ENCODE measurements at places on chromosomes 5 and 9.

GRCh38 chr5:1335540-1336095, 9.3 kb downstream of the CLPTM1L start:
- DNase-seq, result no peak

DNA sequence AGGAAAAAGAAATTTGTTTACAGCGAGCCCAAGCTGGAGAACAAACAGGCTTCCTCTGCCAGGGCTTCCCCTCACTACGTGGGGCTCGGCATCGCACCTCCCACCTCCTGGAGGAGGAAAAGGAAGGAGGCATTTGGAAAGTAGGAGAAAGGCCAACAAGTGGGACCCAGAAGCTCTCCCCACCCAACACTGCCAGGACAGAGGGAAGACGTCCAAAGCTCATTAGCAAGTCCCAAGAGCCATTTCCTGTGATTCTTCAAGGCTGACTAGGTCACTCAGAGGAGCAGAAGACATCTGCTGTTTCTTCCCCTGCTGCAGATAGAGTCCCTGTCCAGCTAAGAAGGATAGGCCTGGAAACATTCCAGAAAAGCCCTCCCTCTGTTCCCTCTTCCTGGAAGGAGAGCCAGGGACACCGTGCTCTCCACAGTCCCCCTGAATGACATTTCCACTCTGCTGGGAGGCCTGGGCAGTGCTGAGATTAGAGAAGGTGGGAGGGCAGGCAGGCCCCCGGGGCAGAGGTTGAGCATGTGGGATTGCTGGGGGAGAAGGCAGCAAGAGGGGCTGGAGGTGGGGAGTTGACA, 57.0 kb upstream of the NEURL1B start:
- DNase-seq, result peak; percentile 45

- peak; percentile 41 for DNase-seq
Measured at GRCh38 chr5:73994963-73995362, 369.0 kb downstream of the ARHGEF28 start.

- no peak for DNase-seq
Measured at GRCh38 chr5:117425163-117425562, 850.5 kb upstream of the SEMA6A start.

DNA sequence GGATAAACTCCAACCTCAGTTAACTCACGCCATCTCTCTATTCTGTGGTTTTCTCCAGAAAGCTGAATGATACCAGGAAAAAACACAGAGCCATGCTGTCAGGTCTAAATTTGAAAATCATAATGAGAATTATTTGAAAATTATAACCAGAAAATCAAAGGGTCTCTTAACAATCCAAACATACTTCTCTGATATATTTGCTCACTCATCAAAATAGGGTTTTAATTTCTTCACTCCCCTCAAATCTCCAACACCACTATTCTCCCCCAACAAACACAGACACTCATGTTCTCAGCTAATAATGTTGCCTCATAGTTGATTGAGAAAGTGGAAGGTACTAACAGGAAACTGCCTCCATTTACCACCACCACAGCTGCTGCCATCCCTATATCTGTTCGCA, 375.5 kb downstream of the TLE1 start:
- DNase-seq, result no peak

- no peak for DNase-seq
Measured at GRCh38 chr9:95459851-95460517, 56.8 kb downstream of the PTCH1 start.

- no peak for DNase-seq
Measured at GRCh38 chr9:37336150-37336549, 86.3 kb upstream of the GRHPR start.

GRCh38 chr9:114738581-114739316, 56.8 kb upstream of the TEX48 start:
- DNase-seq, result peak; percentile 89

DNA sequence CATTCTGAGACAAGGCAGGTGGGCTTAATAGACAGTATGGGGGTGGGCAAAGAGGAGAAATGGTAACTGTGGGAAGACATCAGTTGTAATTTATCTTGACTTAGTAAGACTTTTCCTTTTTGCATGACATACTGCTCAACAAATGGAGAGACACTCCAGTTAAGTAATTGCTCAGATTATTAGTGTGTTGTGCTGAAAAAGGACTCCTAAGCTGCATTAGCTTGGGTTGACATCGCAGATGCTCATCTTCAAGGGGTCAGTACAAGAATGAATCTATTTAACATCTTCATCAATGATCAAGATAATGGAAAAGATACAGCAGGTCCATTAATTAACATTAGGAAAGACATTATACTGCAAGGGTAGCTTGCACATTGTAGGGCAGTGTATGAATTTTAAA, 181.1 kb upstream of the ELAVL2 start:
- DNase-seq, result no peak

- DNase-seq, result no peak
Measured at GRCh38 chr5:63043792-63044191, 465.2 kb downstream of the LRRC70 start.

DNA sequence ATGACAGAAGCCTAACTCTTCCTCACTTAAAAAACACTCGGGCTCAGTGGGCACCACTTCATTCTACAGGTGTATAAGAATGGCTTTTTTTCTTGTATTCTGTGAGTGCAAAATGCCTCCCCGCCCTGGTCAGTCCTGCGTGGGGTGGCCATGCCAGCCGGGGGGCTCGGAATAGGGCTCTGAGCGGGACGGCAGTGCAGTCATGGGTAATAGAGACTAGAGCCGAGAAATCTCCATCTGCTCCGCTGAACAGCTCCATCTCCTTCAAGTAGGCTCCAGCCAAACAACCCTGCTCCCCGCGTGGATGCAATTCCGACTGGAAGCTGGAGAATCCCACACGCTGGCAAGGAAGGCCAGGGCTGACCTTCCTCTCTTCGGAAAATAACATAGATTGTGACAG, 317.0 kb upstream of the IRX4 start:
- no peak for DNase-seq

GRCh38 chr5:147464211-147464610, 45.7 kb downstream of the DPYSL3 start:
- DNase-seq, result peak; percentile 50

DNA sequence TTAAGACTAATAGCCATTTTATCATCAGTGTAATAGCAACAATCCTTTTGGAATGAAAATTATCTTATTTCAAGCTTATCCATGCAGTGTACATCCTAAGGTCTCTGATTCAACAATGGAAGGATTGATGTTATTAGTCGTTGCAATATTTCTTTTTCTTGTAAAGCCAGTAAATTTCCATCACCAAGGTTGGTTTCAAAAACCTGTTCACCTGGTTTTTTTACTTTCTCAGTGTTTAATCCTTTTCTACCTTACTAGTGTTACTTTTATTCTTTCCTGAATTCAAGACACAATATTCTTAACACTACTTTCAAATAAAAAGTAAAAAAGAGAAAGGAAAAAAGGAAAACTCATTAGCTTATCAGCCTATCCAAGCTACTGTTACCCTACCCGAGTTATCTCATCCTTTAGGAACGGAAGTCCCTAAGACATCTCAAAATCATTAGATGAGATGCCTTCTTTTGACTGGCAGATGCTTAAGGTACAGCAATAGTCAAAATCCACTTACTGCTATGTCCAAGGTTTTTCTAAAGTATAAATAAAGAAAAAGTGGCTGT, 5.4 kb downstream of the ZFR start:
- no peak for DNase-seq

GRCh38 chr9:3948826-3949556, 350.9 kb downstream of the GLIS3 start:
- DNase-seq, result peak; percentile 90

DNA sequence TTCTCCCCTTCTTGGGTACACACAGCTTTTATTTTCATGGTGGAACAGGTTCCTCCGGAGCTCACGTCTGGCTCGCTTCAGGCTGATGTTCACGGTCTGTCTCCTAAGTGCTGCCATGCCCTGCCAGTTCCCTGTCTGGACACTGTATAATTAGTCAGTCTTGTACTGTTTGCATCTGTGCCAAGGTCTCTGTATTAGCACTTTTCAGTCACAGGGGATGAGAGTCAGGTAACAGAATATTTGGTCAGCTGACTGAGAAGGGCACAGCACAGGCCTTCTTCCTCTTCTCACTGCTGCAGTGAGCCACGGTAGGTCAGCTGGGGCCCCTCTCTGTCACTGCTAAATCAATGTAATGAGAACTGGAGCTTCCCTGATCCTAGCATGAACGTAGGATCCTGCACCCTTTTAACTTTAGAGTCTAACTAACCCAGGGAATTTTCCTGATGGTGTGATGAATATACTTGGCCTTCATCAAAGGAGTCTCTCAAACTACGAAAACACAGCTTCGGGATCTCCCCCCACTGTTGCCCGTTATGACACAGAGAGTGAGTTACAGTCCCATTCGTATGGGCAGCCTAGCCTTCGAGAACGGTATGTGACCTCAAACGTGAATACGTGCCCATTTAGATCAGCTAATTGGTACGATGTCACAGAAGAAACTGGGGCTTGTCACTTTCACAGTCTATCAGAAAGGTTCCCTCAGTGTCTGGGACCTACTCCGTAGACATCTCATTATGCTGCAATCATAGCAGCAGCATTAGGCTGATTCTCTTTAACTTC, 354.1 kb upstream of the RFX3 start:
- no peak for DNase-seq

DNA sequence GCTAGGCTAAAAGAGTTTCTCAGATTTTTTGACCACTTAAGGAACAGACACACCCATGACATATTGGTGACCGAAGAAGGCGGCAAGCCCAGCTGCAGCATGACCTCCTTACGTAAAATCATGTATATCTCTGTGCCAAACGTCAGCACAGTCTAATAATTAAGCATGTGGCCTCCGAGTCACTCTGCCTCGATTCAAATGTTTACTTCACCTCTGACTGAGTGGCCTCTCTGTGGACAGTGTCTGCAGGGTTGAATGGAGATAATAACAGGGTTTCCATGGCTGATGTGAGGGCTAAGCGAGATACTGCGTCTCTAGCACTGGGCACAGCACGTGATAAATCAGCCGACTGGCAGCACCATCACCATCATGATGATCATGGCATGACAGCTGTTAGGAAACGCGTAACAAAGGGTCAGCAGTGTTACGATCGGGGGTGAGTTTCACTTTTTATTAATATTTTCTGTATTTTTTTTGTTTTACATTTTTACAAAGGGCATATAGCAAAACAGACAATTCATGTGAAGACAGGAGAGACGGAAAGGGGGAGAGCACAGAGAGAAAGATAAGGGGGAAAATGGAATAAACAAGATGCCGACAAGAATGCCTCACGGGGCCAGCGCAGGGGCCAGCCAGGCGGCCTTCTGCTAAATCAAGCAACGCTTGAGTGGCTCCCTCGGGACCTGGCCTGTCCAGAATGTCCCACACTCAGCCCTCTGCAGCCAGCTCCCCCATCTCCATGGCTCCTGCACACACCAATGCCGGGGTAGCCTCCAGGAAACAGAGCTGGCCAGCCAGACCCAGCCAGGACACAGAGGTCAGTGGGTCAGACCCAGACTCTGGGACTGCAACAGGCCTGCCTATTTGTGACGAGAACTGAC, 60.3 kb downstream of the ADAMTS2 start:
- no peak for DNase-seq

DNA sequence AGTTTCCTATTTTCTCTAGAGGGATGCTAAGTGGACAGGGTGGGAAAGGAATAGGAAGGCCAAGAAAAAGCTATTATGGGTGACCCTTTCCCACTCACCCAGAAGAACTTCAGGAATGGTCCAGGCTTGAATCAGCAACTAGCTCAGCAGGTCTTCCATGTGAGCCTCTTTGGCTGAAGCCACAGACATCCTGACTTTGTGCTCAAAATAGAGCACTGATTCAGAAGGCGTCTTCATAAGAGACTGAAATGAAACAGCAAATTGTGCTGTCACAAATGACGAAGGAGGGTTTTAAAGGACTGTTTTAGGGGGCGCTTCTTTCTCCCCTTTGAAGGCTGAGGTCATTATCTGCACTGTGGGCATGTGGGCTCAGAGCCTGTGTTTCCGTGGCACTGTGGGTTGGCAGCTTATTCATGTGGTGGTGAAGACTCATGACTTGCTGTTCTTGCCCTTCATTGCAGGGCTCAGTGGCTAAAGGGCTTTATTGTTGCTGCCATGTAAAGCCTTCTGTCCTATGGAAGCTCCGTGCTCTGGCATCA, 65.8 kb upstream of the NFIL3 start:
- DNase-seq, result peak; percentile 93

DNA sequence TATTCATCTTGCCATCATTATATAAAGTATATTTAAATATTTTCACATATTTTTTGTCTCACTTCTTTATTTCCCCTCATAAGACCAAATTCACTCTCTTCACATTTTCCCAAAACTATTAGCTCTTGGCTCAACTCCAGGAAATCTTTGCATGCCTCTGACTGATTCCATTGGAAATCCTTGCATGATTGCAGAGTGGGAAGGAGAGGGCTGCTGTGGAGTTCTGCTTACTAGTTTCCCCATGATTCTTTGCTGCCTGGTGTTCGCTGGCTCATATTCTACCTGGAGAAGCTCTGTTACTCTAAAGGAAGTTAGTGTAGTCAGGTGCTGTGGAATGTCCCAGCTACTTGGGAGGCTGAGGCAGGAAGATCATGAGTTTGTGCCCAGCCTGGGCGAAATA, 41.9 kb downstream of the LIX1 start:
- DNase-seq, result peak; percentile 28

DNA sequence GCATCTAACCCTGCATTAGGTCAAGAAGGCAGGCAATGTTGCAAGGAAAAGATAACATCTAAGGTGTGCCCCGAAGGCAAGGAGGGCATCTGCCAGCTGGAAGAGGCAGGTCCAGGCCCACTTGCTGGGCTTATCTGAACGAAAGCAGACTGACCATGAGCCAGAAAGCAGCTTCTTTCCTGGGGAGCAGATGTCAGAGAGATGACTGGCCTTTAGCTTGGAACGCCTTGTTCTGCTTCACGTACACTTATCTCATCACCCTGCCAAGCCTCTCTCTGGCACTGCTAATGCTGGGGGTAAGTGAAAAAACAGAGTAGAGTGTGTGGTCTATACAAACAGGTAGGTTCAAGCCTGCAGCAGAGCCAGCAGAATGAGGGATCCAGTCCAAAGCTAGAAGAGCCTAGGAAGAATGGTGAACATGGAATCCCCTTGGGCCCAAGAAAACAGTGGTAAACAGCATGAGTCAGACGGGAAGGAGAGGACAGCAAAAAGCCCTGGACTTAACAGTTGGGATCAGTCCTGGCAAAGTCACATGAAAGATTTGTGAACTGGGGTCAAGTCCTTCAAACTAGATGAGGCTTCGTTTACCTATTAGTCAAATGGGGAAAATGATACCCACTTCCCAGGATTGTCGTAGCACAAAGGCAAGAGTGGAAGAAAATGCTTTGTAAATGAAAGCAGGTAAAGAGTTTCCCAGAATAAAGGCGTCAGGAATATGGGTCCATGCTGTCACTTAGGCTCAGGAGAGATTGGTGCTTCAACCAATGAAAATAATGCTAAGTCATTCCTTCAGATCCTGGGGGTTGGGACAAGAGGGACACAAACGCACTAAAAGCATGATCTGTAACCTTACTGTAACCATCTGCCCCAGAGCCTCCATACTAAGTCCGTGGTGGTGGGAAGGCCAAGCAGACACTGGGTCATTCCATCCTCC, 200.9 kb downstream of the SLIT3 start:
- DNase-seq, result peak; percentile 30
